Stimulated activated CD8-positive, alpha-beta memory T cell treated with anti-CD3 and anti-CD28 coated beads, Interleukin-7, amount 100 ng/mL, for 1 hour (primary cell): ENCODE measurements at places on chromosomes 5 and 9.

DNA sequence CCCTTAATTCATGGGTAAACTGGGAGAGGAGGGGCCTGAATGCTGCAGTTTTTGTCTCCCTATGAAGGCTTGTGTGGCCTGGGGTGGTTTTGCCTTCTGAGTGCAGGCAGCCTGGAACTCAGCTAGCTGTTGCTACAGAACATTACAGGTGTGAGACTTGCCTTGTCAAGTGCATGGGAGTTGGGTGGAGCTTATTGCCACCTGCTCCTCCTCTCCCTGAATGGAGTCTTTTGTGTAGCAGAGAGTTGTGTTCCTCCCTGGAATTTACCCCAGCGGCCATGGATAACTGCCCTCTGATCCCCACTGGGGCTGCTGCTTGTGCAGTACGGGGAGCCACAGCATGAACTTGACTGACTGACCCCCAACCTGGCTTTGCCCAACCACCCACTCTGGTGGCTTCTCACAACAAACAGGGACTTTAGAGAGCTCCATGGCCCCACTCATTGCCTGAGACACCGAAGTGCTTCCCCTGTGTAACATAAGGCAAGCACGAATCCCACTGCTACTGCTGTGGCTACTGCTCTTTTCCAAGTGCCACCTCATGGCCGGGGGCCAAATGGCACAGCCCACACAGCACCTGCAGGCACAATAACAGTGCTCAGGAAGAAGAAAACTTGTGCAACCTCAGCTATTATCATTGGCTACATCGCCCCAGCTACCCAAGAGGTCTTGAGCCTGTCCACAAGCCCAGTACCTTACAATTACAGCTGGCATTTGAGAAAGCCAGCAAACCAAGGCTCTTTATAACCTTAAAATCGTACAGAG, 942.9 kb downstream of the CDH18 start:
- DNase-seq = no peak

GRCh38 chr5:124960266-124960665, 213.8 kb upstream of the ZNF608 start:
- no peak for DNase-seq

- DNase-seq = no peak
Observed at GRCh38 chr9:134724912-134725604, 83.5 kb downstream of the COL5A1 start.

- no peak for DNase-seq
Observed at GRCh38 chr5:37517686-37518085, 138.6 kb downstream of the WDR70 start.

- no peak for DNase-seq
Observed at GRCh38 chr5:68191083-68191791, 24.3 kb upstream of the PIK3R1 start.

GRCh38 chr9:109263358-109263757, 57.5 kb downstream of the EPB41L4B start:
- DNase-seq = no peak

DNA sequence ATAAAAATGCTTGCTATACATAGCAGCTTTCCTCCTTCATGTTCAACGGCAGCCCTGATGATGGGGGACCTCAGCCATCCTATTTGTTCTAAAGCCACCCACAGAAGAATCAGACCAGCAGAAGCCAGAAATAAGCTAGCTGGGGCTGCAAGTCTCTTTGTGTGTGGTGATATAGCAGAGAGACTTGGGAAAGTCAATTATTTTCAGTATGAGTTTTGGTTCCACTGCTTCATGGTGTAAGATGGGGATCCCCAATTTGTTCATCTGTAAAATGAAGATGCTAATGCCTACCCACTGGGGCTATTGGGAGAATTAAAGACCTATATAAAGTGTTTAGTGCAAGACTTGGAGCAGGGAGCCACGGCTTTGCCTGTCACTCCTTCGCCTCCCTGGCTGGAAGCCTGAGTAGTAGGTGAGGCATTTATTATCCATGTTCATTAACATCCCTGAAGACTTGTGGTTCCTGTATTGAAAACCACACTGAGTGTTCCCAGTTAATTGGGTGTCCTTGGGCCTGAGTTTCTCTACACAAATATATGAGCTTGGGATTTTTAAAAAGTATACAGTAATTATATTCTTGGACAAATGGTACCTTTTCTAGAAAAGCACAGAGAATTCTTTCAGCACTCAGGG, 210.1 kb upstream of the SLC24A2 start:
- no peak for DNase-seq

DNA sequence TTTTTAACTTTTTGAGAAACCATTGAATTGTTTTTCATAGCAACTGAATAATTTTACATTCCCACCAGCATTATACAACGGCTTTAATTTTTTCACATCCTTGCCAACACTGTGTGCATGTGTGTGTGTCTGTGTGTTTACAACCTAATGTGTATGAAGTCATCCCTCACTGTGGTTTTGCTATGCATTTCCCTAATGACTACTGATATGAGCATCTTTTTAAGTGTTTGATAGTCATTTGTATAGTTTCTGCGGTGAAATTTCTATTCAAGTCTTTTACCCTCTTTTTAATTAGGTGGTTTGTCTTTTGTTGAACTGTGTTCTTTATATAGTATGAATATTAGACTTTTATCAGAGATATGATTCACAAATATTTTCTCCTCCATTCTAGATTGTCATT, 263.1 kb upstream of the COX7C start:
- no peak for DNase-seq

- DNase-seq = no peak
Observed at GRCh38 chr5:16983972-16984371, 47.9 kb upstream of the MYO10 start.

GRCh38 chr5:144237851-144238250, 67.2 kb downstream of the KCTD16 start:
- DNase-seq = no peak

DNA sequence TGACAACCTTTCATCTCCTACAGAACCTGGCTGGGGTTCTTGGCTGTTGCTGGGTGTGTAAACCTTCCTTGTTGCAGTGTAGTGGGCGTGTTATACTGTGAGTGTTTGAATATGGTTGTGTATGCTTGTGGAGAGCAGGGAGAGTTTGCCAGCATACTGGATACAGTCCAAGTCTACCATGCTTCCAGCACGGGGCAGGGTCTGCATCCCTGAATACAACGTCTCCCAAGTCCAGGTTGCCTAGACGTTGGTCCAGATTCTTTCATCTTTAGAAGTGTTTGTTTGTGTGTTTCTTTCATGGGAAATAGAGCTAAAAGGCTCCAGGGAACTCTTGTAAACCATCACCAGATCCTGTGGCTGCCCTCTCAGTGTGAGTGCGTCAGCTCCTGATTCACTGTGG, 46.4 kb downstream of the SYK start:
- no peak for DNase-seq

- no peak for DNase-seq
Observed at GRCh38 chr9:135490166-135490870, 10.2 kb upstream of the MRPS2 start.

GRCh38 chr9:110707419-110707818, 38.8 kb downstream of the MUSK start:
- DNase-seq = no peak

GRCh38 chr9:109418827-109419226, 79.3 kb downstream of the PTPN3 start:
- DNase-seq = no peak

DNA sequence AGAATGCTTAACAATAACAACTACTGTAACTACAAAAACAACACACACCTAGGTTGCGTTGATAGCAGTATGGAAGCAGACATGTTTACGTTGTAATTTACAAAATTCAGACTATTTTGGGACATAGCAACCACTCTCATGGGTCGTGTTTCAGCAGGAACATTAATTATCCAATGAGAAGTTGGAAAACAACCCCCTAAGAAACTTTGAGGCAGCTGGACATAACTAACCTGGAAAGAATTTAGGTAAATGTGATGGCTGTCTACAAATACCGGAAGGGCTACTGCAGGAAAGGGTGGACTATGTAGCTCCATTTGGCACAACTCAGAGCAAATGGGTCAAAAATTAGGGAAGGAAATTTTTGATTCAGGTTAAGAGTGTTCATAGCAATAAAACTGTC, 409.3 kb downstream of the ADGRV1 start:
- no peak for DNase-seq
